Progenitor cell of endocrine pancreas (in vitro differentiated cells): ENCODE measurements at places on chromosomes 3 and 15.

DNA sequence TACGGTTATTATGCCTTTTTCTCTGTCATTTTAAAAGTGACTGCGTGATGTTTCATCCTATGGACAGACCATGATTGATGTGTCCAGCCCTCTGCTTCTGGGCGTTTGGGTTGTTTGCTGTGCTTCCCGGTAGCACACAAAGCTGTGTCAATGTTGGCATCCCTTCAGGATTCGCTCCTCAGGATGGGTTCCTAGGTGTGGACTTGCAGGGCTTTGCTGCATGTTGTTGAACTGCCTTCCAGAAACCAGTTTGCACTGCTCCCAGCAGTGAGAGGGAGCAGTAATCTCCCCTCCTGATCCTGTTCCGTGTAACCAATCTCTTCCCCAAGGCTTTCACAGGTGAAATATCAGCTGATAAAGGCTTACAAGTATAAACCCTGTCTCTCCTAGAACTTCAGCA, 787 bp downstream of the TRPM1 start:
- no peak for DNase-seq

GRCh38 chr3:122074621-122075265, 19.6 kb downstream of the CD86 start:
- no peak for DNase-seq

DNA sequence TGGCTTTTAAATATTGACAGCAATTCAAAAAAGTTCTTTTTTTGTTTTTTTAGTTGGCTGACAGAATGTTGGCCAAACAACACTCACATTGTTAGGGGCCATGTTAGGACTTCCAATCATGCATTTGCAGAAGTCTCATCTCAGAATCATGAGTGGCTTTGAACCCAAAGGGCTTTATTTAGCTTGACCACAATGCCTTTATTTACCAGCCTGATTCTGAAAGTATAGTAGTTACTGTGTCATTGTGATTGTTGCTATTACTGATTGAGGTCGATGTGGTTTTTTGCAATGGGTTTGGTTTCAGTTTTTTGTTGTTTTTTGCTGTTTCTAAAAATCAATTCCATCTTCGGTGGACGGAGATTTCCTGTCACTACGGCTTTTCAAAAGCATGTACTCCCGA, 7.2 kb downstream of the GLDN start:
- no peak for DNase-seq

GRCh38 chr3:160402221-160403027, 3.0 kb downstream of the SMC4 start:
- no peak for DNase-seq

GRCh38 chr3:192917404-192918274, at the start of gene MB21D2:
TSS of gene MB21D2 (minus strand) at chr3:192917856. CDS start at chr3:192917840, 16 bp downstream.
- peak; percentile 65 for DNase-seq

GRCh38 chr15:32833379-32833821, 115.6 kb downstream of the GREM1 start:
- no peak for DNase-seq

- no peak for DNase-seq
These were observed 28.6 kb downstream of the DAPK2 start for GRCh38 chr15:64017591-64018163.

GRCh38 chr3:61858054-61858453, 296.7 kb downstream of the PTPRG start:
- DNase-seq, result no peak

GRCh38 chr15:49501586-49501985, 78.5 kb downstream of the FGF7 start:
- no peak for DNase-seq

DNA sequence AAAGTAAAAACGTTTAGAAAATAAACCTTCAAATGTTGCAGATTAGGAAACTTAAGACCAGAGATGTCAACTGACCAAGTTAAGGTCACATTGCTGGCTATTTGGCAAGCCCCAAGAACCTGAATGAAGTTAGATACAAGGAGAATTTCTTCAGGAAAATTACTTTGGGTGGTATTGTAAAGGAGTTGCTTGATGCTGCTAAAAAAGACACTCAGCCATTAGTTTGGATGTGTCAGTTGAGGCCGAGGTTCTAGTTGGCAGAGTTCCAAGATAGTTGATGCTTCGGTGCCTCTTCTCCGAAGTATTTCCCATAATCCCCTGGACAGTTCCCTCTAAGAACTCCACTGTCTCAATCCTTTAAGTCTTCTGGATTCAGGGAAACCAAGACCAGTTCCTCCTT, 24.3 kb downstream of the SIAH2 start:
- no peak for DNase-seq
